ENCODE measurements at places on chromosomes 7 and 10.

DNA sequence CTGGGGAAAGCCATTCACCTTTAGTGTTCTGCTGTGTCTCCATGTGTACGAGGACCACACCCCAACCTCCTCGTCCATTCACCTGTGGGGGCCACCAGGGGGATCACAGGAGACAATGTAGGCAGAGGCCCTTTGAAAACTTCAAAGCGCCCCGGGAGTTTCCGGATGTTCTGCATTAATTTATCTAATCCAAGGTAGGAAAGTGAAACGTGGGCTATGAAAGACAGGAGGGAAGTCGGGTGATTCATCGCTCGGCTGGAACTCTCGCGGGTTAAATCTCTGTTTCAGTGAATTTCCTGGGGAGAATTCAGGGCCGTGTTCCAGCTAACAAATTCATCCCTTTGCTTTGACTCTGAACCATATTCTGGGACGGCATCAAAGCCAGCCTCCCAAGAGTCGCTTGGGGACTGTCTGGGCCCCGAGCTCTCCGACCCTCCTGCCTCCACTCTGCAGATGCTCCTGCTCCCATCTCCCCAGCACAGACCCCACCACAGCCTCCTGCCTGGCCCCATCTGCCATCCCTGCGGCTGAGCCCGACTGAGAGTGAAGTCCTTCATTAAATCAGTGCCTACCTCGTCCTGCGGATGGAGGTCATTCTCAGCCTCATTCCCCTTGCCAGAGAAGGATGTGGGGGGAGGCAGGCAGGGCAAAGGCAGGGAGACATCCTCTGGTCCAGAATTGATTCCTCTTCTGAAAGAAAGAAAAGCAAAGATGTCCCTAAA, 114.1 kb upstream of the CARD11 start:
- no peak for DNase-seq

DNA sequence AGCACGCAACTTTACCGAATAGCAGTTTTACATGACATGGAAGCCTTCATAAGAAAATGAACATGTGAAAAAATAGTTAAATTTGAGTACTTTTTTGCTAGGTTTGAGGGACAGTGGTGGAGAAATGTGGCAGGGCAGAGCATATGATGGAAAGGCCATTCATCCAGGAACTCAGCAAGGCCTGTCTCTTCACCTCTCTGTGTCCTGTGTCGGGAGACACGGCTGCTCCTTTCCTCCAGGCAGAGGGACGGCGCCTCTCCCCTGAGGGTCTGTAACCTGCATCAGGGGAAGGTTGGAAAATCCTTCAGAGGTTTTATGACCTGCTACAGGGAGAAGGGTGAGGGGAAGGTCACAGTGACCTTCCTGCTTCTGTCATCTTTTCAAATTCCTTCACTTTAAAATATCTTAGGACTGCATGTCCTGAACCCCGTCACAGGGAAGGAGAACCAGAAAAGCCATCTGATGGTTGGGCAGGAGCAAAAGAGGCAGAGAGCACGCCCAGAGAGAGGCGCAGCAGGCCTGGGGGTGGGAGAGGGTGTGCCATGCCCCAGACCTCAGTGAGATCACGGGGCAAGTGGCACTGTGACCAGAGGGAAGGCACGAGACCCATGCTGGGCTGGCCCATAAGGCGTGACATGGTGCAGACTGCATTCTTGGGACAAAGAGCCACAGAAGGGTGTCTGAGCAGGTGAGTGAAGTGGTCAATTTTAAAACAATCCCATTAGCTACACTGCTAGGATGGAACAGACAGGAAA, 44.0 kb downstream of the GSDME start:
- no peak for DNase-seq

- DNase-seq: no peak
These were observed 65.1 kb upstream of the MKRN1 start for GRCh38 chr7:140544388-140544826.

DNA sequence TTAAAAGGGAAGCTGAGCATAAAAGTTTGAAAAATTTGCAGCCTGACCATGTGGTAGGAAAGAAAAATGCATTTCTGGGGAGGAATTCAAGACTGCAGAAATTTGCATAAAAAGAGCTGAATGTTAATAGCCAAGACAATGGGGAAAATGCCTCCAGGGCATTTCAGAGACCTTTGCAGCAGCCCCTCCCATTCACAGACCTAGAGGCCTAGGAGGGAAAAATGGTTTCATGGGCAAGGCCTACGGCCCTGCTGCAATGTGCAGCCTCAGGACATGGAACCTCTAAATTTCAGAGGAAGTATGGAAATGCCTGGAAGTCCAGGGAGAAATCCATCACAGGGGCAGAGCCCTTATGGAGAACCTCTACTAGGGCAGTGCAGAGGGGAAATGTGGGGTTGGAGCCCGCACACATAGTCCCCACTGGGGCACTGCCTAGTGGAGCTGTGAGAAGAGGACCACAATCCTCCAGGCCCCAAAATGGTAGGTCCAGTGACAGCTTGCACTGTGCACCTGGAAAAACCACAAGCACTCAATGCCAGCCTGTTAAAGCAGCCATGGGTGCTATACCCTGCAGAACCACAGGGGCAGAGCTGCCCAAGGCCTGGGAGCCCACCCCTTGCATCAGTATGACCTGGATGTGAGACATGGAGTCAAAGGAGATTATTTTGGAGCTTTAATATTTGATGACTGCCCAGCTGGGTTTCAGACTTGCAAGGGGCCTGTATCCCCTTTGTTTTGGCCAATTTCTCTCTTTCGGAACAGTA, 243.8 kb downstream of the DNAJB9 start:
- DNase-seq: no peak

GRCh38 chr7:107138696-107139420, 29.9 kb upstream of the HBP1 start:
- no peak for DNase-seq

GRCh38 chr10:22564060-22564459, 150.3 kb downstream of the PIP4K2A start:
- no peak for DNase-seq

- no peak for DNase-seq
These were observed 9.7 kb upstream of the ADCY1 start for GRCh38 chr7:45564485-45564884.

GRCh38 chr7:901388-902154, 25.2 kb downstream of the GET4 start:
- DNase-seq: peak; percentile 83

Measured in SK-N-DZ (cell line).